ENCODE measurements at places on chromosomes 12 and 14.

- DNase-seq: no peak
Measured at GRCh38 chr14:72796935-72797334, 97.0 kb downstream of the DPF3 start.

DNA sequence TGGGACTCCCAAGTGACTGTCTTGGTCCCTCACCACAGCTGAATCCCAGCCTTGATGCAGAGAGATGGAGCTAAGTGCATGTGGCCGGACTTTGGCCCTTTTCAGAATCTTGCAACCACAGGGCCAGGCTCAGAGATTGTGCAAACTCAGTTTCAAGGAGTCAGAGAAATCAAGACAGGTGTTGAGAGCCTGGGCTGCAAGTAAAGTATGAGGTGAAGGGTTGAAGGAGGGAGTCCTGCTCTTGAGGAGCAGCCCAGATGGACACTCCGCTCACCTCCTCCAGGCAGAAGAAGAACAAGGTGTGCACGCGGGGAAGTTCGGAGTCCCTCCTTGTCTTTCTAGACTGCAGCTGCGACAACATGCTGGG lies 6.3 kb upstream of the BMP4 start:
- no peak for DNase-seq

- peak; percentile 20 for DNase-seq
Measured at GRCh38 chr12:1796515-1797010, 23.8 kb upstream of the LRTM2 start.

DNA sequence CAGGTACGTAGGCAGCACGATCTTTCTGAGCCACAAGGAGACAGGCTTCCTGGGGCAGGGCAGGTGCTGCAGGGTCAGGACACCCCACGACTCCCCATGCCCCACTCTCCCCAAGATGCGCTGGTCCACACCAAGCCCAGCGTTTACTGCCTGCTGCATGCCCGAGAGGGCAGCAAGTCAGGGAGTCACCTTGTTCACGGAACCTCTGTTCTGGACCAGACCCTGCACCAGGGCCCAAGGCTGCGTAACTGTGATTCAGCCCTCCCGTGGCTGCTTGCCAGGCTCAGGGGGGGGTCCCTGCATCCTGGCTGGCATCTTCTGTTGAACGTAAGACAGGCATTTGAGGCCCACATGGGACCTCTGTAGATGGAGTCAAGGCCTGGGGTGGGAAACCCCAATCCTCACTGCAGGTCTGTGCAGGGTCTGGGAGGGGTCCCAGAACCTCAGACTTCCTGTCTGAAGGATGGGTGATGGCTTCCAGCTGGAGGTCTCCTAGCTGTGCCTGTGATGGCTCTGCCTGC lies 228.6 kb upstream of the RTL1 start:
- DNase-seq: no peak

- no peak for DNase-seq
Measured at GRCh38 chr12:98885778-98886177, 240.7 kb downstream of the APAF1 start.

DNA sequence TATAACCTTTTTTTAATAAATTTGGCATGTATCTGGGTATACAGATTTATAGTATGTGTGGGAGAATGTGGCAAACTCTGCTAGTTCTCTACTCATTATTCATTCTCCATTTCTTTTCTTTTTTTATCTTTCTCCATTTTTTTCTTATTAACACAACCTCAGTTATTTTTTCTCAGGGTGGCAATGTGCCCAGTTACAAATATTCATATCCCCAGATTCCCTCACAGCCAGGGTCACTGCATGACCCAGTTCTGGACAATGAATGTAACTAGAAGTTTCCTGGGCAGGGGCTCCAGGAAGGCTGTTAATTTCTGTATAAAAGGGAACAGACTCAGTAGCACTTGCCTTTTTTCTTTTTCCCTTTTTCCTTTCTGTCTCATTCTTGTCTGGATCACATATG lies 95.6 kb downstream of the VCPKMT start:
- no peak for DNase-seq

- DNase-seq: no peak
Measured at GRCh38 chr14:32327255-32327961, 1.7 kb upstream of the AKAP6 start.

GRCh38 chr12:27588776-27589175 lies 64.8 kb downstream of the PPFIBP1 start:
- DNase-seq: no peak

- DNase-seq: no peak
Measured at GRCh38 chr14:77172916-77173315, 8.7 kb upstream of the TMEM63C start.

DNA sequence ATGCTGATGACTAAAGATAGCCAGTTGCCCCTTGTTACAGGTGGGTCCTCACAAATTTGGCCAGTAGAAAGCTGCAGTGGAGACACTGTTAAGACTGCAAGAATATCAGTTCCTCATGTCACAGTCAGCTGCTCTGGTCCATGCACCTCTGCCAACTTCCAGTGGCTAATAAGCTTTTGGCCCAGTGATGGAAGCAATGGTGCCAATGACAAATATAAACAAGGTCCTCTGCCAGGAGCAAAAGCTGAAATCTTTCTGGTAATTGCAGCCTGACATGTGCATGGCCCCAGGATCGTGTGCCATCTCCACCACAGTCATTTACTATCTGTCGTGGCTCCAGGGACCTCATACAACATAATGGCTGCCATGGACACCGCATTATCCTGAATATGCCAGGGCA lies 85.4 kb upstream of the TMEM260 start:
- DNase-seq: no peak

DNA sequence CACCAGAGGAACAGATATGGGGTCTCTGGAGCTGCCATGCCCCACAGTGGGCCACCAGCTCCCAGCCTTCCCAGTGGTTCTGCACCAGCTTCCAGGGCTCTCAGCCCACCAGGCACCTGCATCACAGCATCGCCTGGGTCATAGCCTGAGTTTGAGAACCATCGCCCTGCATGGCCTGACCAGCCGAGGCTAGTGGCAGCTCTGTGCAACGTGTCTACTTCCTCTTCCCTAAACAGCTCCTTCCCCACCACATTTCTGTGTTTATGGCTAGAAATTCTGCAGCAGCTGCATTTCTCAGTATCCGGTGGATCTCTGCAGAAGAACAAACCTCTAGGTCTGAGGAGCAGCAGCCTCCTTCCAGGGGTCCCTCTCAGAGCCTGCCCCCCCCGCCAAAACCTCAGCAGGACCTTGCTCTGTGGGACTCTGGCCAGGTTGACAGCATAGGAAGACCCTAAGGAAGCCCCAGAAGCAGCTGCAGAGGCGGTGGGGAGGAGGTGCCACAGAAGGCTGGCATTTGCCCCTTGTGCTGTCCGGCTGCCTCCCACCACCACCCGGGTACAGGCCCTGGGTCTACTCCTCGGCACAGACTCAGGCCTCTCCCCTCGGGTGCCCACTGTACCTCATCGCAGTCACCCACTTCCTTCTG lies 47.7 kb downstream of the PSMA6 start:
- no peak for DNase-seq

DNA sequence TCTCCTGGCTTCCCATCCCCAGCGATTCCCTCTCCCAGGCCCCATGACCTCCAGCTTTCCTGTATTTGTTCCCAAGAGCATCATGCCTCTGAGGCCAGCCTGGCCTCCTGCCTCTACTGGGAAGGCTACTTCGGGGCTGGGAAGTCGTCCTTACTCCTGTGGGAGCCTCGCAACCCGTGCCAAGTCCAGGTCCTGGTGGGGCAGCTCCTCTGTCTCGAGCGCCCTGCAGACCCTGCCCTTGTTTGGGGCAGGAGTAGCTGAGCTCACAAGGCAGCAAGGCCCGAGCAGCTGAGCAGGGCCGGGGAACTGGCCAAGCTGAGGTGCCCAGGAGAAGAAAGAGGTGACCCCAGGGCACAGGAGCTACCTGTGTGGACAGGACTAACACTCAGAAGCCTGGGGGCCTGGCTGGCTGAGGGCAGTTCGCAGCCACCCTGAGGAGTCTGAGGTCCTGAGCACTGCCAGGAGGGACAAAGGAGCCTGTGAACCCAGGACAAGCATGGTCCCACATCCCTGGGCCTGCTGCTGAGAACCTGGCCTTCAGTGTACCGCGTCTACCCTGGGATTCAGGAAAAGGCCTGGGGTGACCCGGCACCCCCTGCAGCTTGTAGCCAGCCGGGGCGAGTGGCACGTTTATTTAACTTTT lies 14.3 kb downstream of the C12orf43 start:
- no peak for DNase-seq

GRCh38 chr14:59565087-59565486 lies 11.5 kb downstream of the CCDC175 start:
- no peak for DNase-seq

DNA sequence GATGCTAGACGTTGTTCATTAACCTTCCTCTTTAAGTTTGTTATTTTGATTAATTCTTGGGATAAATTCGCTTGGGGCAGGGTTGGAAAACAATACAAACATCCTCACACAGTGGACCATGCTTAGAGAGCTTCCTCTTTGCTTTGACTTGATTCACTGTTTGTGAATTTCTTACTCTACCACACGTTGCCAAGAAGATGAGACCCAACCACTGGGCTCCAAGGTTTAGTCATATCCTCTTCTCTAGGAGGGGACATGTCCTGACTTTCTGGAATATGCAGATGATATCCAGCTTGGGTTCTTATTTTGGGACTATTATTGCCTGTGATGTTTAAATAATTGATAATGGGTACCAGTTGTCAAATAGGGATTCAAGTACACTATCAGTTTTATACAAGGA lies 428.2 kb downstream of the ATP23 start:
- no peak for DNase-seq

DNA sequence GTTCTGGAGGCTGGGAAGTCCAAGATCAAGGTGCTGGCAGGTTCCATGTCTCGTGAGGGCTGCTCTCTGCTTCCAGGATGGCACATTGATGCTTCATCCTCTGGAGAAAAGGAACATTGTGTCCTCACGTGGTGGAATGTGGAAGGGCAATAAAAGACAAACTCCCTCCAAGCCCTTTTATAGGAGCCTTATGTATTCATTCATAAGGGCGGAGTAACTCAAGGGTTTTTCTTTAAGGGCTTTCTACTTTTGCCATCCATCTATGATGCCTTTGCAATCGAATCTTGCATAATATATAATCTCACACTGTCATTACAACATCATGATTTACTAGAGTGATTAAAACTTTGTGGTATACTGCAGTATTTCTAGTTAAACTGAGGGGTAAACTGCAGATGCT lies 132.7 kb upstream of the DDHD1 start:
- DNase-seq: no peak

- no peak for DNase-seq
Measured at GRCh38 chr12:94596596-94596995, 53.8 kb downstream of the TMCC3 start.

- peak; percentile 25 for DNase-seq
Measured at GRCh38 chr12:22543246-22544037, 900 bp downstream of the C2CD5 start.

DNA sequence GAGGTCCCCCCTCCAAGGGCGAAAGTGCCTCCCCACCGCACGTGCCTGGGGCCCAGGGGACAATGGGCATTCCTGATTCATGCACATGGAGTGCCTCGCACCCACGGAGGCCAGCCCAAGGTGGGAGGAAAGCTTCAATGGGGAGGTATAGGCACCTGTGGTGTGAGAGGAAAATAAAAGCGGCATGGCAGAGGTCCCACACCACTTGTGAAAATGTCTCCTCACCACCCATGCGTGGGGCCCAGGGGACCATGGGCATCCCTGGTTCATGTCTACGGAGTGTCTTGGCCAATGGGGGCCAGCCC lies 384.7 kb downstream of the ALG10 start:
- DNase-seq: no peak

GRCh38 chr12:18837505-18837904 lies 99.6 kb downstream of the CAPZA3 start:
- DNase-seq: no peak

GRCh38 chr14:99879401-99880295 lies 86.4 kb downstream of the EML1 start:
- no peak for DNase-seq

- DNase-seq: no peak
Measured at GRCh38 chr12:104435175-104435574, 21.6 kb upstream of the CHST11 start.

- DNase-seq: no peak
Measured at GRCh38 chr14:80982711-80983110, 27.3 kb downstream of the TSHR start.

DNA sequence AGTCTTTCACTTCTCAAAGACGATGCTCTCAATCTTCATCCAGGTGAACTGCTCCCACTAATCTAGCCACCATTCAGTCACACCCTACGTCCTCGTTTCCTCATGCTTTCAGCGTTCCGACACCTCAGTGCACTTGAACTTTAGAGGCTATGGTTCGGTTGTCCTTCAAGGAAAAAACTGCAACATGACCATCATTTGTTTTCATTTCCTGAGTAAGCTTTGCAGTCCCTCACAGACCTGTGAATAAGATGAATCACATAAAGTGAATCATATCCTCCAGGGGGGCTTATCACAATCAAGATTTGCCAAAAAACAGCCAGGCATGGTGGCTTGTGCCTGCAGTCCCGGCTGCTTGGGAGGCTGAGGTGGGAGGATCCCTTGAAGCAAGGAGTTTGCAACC lies 80.2 kb downstream of the TMCC3 start:
- no peak for DNase-seq

- DNase-seq: no peak
Measured at GRCh38 chr14:53252141-53252540, 99.0 kb upstream of the DDHD1 start.

- no peak for DNase-seq
Measured at GRCh38 chr14:105088812-105089745, 23.8 kb upstream of the GPR132 start.

- no peak for DNase-seq
Measured at GRCh38 chr14:87996291-87996592, 3.3 kb upstream of the GALC start.

DNA sequence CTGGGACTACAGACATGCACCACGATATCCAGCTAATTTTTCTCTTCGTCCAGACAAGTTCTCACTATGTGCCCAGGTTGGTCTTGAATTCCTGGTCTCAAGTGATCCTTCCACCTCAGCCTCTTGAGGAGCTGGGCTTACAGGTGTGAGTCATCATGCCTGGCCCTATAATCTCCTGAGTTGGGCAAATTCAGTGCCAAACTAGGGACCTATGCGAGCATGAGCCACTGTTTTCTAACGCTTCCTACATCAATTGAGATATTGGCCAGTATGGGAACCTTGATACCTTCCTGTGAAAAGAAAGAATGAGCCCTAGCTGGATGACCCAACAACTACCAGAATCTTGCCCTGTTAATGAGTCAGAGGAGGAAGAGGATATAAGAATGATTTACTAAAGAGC lies 585.2 kb downstream of the C12orf50 start:
- no peak for DNase-seq

DNA sequence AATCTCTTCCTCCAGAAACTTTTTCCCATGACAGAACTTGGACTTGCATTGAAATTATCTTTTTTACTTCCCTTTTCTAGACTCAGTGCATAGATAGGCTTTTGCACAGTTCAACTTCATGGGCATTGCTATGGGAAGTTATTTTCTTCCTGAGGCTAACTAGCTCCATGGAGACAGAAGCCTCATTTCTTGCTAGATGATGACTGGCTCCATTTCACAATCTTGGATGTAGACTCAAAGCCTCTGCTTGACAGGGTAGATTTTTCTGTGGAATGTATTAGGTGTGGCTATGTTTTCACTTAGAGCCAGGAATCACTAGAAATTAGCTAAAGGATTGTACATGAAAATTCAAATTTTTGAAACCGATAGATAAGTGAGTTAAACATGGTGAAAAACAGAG lies 884.1 kb upstream of the MGAT4C start:
- DNase-seq: no peak

- DNase-seq: no peak
Measured at GRCh38 chr14:70555890-70556289, 21.1 kb upstream of the ADAM20 start.

- no peak for DNase-seq
Measured at GRCh38 chr12:121283841-121284240, 12.7 kb downstream of the CAMKK2 start.

Data from stimulated activated CD4-positive, alpha-beta T cell treated with anti-CD3 and anti-CD28 coated beads, TNF-alpha, amount 100 ng/mL, for 24 hours (primary cell).